ENCODE measurements at places on chromosomes 3 and 15.

GRCh38 chr3:2793987-2794386, 316.2 kb downstream of the IL5RA start:
- DNase-seq, result peak; percentile 4

DNA sequence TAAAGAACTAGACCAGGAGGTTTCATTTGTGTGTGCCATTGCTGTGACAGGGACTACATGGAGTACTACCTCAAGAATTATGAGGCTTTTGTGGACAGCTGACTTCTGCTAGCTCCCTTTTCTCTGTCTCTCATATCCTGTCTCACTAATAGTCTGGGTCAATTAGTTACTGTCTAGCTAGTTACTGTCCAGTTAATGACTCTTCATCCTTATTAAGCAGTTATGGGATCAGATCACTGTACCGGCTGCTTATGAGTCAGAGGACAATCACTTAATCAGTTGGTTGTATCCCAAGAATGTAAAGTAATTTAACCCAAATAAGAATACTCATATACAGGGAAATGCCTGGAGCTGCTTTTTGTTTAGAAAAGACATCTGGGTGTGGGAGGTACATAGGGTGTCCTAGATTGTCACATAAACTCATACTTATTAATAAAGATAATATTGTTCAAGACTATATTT, 158.0 kb downstream of the CDIN1 start:
- peak; percentile 79 for DNase-seq

DNA sequence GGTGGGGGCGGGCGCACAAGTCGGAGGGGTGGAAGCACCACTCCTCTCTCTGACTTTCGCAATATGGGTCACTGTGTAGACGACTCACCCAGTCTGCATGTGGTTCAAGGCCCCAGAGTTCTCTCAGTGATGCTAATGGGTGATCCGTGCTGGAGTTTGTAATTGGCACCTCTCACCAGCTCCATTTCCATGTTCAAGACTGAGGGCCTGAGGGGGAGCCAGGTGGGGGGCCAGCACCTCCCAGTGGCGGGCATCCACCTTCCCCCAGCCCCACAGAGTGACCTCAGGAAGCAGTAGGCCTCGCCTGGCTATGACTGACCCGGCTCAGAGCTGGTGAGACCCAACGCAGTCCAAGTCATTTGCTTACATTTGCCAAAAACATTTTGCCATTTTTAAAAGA, 230.0 kb upstream of the ST8SIA2 start:
- DNase-seq, result no peak

DNA sequence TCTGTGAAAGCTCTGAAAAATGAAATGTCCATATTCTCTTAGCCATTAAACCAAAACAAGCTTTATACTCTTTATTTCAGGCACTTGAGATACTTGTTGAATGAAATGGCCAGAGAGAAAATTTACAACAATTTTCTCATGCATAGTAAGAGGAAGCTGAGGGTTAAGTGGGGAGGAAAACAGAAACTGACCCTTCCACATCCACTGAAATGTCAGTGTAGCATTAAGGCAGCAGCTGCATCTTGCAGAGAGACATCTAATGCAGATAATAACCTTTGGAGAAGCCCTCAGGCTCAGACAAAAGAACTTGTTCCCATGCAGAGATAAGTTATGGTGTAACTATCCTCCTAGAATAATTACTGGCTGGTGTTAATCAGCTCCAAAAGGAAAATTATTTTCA, 34.0 kb downstream of the ZDHHC23 start:
- no peak for DNase-seq

GRCh38 chr3:26963361-26963743, 340.8 kb downstream of the LRRC3B start:
- no peak for DNase-seq

- no peak for DNase-seq
Observed at GRCh38 chr3:72078676-72079368, 293.9 kb upstream of the PROK2 start.

- no peak for DNase-seq
Observed at GRCh38 chr15:45583731-45584639, 3.2 kb upstream of the BLOC1S6 start.

DNA sequence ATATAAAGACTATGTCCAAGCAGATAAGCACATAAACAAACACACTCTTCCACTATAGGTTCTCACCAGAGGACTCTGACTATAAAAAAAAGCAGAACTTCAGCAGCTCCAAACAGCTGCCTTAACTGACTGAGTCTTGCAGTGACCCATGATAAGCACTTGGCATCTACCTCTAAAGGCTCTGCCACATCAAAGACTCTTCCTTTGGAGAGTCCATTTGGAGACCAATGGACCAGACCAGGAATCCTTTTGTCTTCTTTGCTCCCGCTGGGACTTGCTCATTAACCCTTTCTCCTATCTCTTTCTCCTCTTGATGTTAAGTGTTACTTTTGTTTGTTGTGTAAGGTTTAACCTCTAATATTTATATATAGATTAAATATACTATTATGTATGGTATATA, 424.1 kb downstream of the RSL24D1 start:
- DNase-seq, result no peak

DNA sequence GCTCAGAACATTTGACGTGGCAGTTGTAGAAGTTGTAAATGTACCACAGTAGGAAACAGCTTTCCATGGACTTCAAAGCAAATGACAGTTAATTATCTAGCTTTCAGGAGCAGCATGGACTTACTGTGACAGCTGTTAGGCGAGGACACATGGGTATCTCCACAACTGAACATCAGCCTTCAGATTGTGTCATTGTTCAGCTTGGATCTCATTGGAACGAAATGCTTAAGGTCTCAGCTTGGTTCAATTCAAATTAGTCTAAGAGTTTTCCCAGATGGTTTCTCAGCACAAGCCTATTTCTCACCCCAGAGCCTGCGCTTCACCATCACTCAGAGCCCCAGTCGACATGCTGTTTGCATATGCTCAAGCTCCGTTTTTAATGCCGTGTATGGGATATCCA, 21.1 kb upstream of the GYG1 start:
- DNase-seq, result no peak

- DNase-seq, result no peak
Observed at GRCh38 chr15:66089509-66089908, 164.0 kb downstream of the MEGF11 start.

- peak; percentile 88 for DNase-seq
Observed at GRCh38 chr3:46845397-46845859, 17.8 kb downstream of the MYL3 start.

DNA sequence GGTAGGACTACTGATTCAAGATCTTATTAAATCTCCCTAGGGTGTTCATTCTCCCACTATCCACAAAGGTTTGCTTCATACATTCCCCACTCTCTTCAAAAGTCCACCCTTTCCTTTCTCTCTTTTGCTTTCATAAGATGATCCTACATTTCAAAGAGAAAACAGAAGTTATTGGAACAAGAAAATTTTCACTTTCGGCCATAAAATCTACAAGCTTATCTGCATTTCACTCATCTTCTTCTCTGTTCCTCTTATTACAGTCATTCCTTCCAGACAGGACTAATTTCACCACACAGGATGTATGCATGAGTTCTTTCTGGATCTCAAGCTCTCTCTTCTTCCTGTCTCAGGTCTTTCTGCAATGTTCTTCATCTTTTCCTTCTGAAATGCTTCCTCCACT, 238.7 kb downstream of the ISL2 start:
- DNase-seq, result no peak

- DNase-seq, result no peak
Observed at GRCh38 chr15:70065006-70065722, 32.6 kb downstream of the TLE3 start.

GRCh38 chr15:98703126-98703685, 54.9 kb downstream of the IGF1R start:
- DNase-seq, result no peak

DNA sequence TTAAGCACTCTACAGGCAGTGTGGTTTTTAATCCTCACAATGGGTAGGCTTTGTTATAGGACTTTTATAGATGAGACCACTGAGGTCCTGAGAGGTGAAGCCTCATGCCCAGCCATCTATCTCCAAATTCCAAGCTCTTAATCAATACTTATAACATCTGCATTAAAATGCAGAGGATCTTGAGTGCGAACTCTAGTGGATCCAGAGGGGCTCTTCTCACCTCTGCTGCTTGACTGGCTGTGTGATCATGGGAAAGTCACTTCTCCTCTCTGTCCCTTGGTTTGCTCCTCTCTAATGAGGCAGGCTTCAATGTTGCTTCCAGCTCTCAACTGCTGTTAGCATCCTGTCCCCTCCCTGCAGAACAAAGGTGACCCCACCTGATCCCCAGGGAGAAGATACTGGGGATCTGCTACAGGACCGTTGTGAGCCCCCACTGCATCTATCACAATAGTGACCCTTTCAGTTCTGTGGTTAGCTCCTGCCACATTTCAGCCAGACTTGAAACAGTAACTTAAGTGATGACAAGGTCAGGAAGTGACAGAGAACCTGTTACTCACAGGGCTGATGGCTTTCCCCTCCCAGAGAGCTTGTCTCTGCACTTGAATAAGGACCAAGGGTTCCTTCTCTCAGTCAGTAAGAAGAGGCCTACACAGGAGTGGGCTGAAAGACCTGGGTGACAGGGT, 1.3 kb downstream of the SLC27A2 start:
- DNase-seq, result no peak

DNA sequence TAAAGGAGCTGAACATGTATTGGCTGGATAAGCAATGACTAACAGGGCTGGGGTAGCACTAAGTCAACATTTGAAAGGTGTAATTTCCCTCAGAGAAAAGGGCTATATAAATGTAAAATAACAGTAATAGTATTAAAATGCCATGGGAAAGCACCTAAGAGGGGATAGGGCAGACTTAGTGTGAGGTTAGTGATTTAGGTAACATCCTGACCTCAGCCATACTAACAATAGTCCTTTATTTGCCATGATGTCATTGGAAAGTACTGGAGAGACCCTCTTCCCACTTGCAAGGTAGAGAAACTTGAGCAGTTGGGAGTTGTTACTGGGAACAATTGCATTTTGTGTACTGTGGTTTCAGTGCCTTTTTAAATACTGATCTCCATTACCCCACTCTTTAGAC, 103.4 kb downstream of the LSAMP start:
- no peak for DNase-seq

DNA sequence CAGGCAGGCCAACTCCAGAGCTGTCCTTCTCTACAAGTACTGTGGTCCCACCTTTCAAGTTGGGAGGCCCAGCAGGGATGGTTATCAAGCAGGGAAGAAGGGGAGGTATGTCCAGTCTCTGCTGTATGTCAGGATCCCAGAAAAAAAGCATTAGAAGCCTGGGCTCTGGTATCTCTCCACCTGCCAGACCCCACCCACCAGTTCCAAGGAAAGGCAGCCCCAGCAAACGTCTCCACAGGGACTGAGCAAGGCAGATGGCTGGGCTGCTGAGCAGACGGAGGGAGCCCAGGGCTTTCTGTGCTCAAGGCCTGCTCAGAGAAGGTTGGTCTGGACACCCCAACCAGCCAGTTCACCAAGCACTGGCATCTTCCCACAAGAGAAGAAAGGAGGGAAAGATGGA, 287.8 kb downstream of the XXYLT1 start:
- no peak for DNase-seq

DNA sequence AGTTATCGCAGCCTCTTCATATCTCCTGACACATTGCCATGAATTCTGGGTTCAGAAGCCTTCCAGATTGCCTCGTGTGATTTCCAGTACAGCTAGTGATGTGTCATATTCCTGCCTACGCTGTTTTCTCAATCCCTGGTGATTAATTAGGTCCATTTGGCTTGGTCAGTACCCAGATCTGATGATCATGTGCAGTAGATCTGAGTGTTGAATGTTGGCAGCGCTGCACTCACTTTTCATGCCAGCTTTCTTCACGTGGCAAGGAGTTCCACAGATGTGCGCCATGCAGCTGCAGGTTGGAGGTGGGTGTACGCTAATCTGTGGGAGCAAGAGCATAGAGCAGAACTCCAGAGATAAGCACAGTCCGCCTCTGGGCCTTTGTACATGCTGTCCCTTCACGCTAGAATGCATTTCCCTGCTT, 86.9 kb upstream of the COL6A5 start:
- no peak for DNase-seq

GRCh38 chr3:81788610-81789009, 27.2 kb upstream of the GBE1 start:
- DNase-seq, result no peak

DNA sequence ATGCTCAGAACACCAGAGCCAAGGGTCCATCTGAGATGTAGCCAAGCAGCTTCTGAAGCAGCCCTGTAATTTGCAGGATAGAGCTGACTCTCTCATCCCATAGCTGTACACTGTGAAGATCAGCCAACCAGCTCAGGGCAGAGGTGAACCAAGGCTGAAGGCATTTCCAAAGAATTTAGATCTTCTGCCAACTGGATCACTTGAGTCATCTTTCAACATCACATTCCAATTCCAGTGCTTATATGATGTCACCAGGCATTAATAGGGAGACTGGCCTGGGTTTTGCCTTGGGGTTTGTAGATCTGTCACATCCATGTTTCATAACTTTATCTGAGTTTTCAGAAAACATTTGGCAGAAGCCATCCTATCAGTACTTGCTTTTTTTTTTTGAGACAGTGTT, 98.2 kb downstream of the NR2F2 start:
- DNase-seq, result peak; percentile 88

DNA sequence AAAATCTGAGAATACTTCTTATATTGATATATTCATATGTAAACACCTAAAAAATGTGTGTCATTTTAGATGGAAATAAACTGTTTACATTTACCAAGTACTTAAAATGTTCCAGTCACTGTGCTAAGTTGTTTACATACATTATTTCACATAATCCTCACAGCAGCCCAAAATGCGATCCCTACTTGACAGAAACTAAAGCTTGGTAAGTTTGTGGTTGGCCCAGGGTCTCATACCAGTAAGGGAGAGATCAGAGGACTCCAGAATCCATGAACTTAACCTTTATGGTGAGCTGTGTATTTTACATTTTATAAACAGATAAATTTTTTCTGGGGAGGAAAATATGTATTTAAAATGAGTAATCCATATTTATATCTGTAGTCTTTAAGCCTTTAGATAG, 51.2 kb downstream of the SLC25A26 start:
- no peak for DNase-seq

GRCh38 chr3:50297384-50297775, 1.8 kb downstream of the HYAL3 start:
- no peak for DNase-seq

- peak; percentile 26 for DNase-seq
Observed at GRCh38 chr3:56157693-56158362, 310.4 kb downstream of the ERC2 start.

DNA sequence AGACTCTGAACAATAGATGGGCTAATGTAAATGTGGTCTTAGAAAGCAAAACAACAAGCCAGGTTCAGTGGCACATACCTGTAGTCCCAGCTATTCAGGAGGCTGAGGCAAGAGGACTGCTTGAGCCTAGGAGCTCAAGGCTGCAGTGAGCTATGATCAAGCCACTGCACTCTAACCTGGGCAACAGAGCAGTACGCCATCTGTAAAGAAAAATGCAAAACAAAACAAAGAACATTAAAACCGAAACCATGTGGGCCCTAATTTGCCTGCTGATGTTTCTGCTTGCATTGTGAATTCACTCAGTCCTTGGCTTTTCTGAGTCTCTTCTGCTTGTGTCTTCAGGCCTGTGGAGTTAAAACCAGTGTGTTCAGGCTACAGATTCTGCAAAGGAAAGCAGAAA, 56.7 kb downstream of the CCNL1 start:
- no peak for DNase-seq
